Activated naive CD4-positive, alpha-beta T cell (primary cell): ENCODE measurements at places on chromosomes 3 and 15.

DNA sequence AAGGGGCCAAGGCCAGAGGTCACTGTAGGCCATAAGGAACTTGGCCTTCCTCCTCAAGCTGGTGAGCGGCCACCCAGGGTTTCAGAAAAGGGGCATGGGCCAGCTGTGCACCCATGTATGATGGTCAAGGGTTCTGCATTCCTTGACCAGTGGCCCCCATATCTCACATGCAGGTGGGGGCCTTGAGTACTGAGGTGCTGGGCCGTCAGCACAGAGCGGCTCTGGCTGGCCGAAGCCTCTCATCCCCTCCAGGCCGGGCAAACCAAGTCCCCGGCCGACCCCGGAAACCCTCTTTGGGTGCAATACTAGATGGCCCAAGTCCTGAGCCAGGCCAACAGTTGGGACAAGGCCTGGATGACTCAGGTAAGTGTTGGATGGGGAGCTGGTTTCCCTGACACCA, 9.5 kb downstream of the ALG3 start:
- DNase-seq, result no peak

- DNase-seq, result no peak
Observed at GRCh38 chr15:99741835-99742234, 8.6 kb upstream of the LYSMD4 start.

- DNase-seq, result no peak
Observed at GRCh38 chr15:78405336-78405924, 32.6 kb upstream of the IREB2 start.

- DNase-seq, result no peak
Observed at GRCh38 chr3:122313281-122313680, 11.8 kb upstream of the CSTA start.
